Ovary (tissue), 10 donors: ENCODE measurements at places on chromosomes 11 and 22. TPM values are rescaled to one million over a fixed set of nuclear protein-coding genes. Genes with fewer than 3 reads are reported as not detected.

Gene NXPE2
- polyA plus RNA-seq = 0.10 TPM

Gene PTPRJ
- 6.0 TPM for polyA plus RNA-seq

Gene AMOTL1
- 24.8 TPM for polyA plus RNA-seq

Gene MAPK8IP2
- 6.0 TPM for polyA plus RNA-seq

Gene ZC3H12C
- polyA plus RNA-seq = 7.5 TPM

Gene SMIM35
- 0.08 TPM for polyA plus RNA-seq
